ENCODE measurements at places on chromosomes 13 and 19. TPM values are rescaled to one million over a fixed set of nuclear protein-coding genes. Genes with fewer than 3 reads are reported as not detected.

Gene C19orf44
- total RNA-seq: 3.9 TPM

Gene LRRC4B
- total RNA-seq: 0.18 TPM

DNA sequence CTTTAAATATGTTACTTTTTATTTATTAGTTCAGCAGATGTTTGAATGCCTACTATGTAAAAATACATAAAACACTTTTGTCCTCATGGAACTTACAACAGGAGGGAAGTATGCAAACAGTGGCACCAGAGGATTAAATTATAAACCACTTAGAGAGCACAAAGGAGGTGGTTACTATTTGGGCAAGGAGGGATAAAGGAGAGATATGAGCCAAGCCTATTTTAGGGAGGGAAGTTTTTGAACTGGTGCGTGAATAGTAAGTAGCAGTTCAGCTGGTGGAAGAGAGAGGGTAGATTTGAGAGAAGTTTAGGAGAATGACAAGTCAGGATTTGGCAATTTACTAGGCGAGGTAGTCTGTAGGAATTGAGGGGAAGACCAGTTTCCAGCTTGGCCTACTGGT, 8.6 kb downstream of the AKAP11 start:
- H3K4me1 ChIP-seq: peaks cover 40% of the 10 kb centered on the region
- no peak overlapping the region for H3K27ac ChIP-seq
- peaks cover 42% of the 10 kb centered on the region for H3K36me3 ChIP-seq
- no peaks in the 10 kb centered on the region for H3K27me3 ChIP-seq
- no peak overlapping the region for H3K4me3 ChIP-seq

Gene ERICH6B
- not detected for total RNA-seq

DNA sequence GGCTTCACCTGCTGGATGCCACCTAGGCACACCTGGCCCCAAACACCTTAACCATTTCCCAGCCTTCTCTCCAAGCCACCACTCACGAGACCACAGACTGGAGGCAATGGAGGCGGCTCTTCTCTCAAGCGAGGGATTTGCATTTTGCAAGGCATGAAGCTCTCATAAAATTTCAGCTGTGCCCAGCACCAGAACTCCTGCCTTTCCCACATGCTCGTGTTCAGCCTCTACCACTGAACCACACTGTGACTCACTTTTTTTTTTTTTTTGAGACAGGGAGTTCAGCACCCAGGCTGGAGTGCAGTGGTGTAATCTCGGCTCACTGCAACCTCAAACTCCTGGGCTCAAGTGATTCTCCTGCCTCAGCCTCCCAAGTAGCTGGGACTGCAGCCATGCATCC, 10.6 kb downstream of the NANOS3 start:
- peaks cover under 1% of the 10 kb centered on the region for H3K4me1 ChIP-seq
- H3K36me3 ChIP-seq: no peaks in the 10 kb centered on the region
- no peaks in the 10 kb centered on the region for H3K27me3 ChIP-seq
- no peak for DNase-seq
- H3K4me3 ChIP-seq: no peak overlapping the region

GRCh38 chr13:112248406-112248760, 127.8 kb upstream of the SPACA7 start:
- no peaks in the 10 kb centered on the region for H3K27me3 ChIP-seq
- no peak for DNase-seq
- no peaks in the 10 kb centered on the region for H3K4me1 ChIP-seq

- no peaks in the 10 kb centered on the region for H3K36me3 ChIP-seq
- H3K4me1 ChIP-seq: no peaks in the 10 kb centered on the region
- no peak overlapping the region for H3K27ac ChIP-seq
- no peaks in the 10 kb centered on the region for H3K27me3 ChIP-seq
- no peak overlapping the region for H3K4me3 ChIP-seq
These were observed 657.3 kb downstream of the EFNB2 start for GRCh38 chr13:105878119-105878700.

- no peak overlapping the region for H3K4me3 ChIP-seq
- no peak for DNase-seq
- no peak overlapping the region for H3K27ac ChIP-seq
- H3K36me3 ChIP-seq: no peaks in the 10 kb centered on the region
- H3K4me1 ChIP-seq: no peaks in the 10 kb centered on the region
These were observed 145.8 kb upstream of the SOX1 start for GRCh38 chr13:111920932-111921705.

DNA sequence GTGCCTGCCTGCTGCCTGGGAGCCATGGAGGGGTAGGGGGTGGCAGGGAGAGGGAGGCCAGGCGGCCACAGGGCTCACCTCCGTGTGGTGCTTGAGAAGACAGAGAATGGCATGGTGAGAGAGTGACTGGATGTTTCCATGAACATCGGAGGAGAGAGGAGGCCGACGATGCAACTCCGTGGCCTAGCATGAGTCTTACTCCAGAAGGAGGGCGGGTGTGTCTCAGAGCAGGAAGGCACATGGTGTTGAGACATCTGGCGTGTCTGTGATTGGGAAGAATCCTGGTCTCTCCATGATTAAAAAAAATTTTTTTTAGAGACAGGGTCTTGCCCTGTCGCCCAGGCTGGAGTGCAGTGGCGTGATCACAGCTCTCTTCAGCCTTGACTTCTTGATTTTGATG, 5.1 kb downstream of the IRGC start:
- no peak overlapping the region for H3K27ac ChIP-seq
- no peaks in the 10 kb centered on the region for H3K36me3 ChIP-seq
- DNase-seq: no peak
- H3K4me1 ChIP-seq: peaks cover 3% of the 10 kb centered on the region

Gene PRR19
- total RNA-seq: 0.74 TPM

DNA sequence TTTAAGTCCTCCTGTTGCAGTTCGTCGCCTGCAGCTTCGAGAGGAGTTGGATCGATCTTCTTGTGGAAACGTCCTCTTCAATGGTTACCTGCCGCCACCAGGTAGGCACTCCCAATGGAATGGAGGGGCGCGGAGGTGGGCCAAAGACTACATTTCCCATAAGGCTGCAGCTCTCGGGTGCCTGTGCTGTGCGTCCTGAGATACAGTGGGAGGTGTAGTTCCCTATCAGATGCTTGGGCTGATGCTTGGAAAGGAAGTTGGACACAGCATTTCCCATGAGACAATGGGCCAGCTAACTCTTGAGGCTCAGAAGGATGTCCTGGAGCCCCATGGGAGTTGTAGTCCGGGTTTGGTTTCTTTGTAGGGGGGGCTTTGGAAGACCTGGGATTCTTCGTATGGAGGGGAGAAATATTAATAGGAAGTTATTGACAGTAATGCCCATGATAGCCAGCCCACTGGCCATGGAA, 1.8 kb downstream of the SHKBP1 start:
- H3K4me1 ChIP-seq: peaks cover 11% of the 10 kb centered on the region
- H3K27ac ChIP-seq: peak overlapping the region; percentile 58
- H3K36me3 ChIP-seq: peaks cover 42% of the 10 kb centered on the region
- H3K4me3 ChIP-seq: peak overlapping the region; percentile 94
- DNase-seq: no peak
- no peaks in the 10 kb centered on the region for H3K27me3 ChIP-seq

Gene CEACAM16
- total RNA-seq: not detected

DNA sequence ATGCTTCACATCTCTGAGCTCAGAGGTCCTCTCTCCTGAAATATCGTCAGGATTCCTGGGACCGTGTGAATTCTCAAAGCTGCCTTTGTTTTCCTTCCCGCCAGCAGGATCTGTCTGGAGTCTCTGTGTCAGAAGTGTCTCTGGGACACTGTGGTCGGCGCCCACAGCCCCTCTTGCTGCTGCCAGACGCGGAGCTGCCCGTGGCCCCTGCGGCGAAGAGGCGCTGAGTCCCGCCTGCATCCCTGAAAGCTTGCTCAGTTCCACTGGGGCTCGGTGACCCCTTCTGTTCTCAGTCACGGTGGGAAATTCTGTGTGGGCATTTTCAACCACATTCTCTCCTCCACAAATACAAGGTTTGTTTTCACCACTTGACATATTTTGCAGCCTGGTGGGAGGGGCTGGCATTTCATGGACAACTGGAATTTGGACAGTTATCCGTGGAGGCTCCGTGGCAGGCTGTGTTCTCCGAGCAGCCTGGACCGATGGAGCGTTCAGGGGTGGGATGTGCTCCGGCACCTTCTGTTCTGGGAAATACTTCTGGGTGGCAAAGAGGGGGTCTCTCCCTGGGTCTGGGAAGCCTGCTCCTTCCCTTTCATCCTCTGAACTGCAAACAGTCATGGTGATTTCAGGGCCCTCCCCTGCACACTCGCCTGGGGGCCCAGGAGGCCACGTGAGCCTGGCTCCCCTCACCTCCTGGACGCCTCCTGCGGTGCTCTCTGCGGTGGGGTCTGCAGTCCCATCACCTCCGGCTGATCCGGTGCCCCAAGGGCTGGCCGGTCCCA, 42.6 kb upstream of the GRTP1 start:
- no peak overlapping the region for H3K27ac ChIP-seq
- DNase-seq: no peak
- no peaks in the 10 kb centered on the region for H3K36me3 ChIP-seq
- no peak overlapping the region for H3K4me3 ChIP-seq
- H3K27me3 ChIP-seq: no peaks in the 10 kb centered on the region
- H3K4me1 ChIP-seq: no peaks in the 10 kb centered on the region

Gene FUT1
- 0.27 TPM for total RNA-seq

Gene SKA3
- 29.4 TPM for total RNA-seq

DNA sequence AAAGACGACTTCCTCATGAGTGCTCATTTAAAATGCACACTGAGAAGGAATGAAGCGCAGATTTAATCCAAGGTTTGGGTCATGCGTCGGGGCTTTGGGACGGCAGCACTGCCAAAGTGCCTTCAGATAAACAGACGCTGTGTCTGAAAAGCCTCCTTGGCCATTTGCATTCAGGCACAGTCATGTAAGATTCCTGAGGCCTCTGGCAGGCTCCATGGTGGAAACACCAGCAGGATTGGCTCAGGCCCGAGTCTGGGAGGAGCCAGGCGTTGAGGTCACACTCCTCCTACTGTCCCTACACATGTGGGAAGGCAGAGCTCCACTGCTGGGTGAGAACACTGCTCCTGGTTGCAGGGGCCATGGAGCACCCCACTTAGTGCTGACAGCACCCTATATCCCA, 113.3 kb upstream of the KL start:
- H3K4me1 ChIP-seq: peaks cover 29% of the 10 kb centered on the region
- no peaks in the 10 kb centered on the region for H3K36me3 ChIP-seq
- H3K4me3 ChIP-seq: no peak overlapping the region
- DNase-seq: no peak

DNA sequence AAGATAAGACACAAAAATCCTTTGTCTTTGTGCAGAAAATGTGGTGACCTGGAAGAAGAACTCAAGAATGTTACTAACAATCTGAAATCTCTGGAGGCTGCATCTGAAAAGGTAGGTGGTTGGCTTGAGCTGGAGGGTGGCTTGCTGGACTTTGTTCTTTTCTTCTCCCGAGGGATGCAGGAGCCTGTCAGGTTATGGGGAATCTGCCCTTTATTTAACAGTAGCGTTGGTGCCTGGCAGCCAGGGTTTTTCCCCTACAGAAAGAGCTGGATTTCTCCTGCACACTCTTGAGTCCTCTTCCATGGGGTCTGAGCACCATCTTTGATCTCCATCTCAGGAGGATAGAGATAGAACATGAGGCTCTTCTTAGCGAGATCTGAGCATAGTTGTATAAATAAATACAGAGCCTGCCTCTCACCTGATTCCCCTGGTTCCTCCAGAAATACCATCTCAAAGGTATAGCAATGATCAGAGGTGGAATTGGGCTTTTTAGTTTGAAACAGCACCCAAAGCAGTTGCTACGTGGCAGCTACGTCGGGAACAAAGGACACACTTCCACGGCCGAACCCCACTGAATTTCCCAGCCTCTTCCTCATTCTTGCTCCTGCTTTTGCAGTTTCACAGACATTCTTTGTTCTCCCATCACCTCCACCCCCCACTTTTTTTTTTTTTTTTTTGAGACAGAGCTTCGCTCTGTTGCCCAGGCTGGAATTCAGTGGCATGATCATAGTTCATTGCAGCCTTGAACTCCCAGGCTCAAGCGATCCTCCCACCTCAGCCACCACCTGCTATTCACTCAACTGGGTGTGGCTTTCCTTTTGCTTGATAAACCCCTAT, 12.9 kb downstream of the TPM4 start:
- H3K36me3 ChIP-seq: peaks cover 98% of the 10 kb centered on the region
- H3K27me3 ChIP-seq: no peaks in the 10 kb centered on the region
- no peak overlapping the region for H3K27ac ChIP-seq
- H3K4me1 ChIP-seq: peaks cover 40% of the 10 kb centered on the region
- DNase-seq: no peak

- peaks cover 18% of the 10 kb centered on the region for H3K4me1 ChIP-seq
- H3K4me3 ChIP-seq: no peak overlapping the region
- peak overlapping the region; percentile 39 for H3K27ac ChIP-seq
- H3K36me3 ChIP-seq: peaks cover 53% of the 10 kb centered on the region
These were observed 66.5 kb downstream of the PAN3 start for GRCh38 chr13:28204690-28205443.

Measured in activated T-helper 2 cell treated with anti-CD3 and anti-CD28 coated beads, Interferon-gamma antibody, Interleukin-2, Interleukin-4, amounts not matched to agents 10 μg/mL and 5 μg/mL and 100 μg/mL, durations not matched to agents 14 hours and 24 hours and 36 hours (primary cell).